NT2/D1 (cell line): ENCODE measurements at places on chromosomes 1 and 21.

DNA sequence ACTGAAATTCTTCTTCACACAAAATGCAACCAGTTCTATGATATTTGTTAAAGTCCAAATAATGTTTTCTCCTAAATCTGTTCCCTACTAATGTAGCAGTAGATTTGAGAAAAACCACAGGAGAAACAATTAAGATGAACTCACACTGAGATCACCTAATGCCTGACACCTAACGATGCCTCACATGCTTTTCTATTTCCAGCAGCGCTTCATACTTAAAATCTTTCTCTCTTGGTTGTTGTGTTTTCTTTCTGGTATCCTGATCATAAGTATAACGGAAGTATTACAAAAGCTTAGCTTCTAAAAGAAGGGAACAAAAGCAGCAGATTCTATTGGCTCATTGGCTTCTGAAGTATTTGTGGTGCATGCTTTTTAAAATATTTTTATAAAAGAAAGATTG lies 267.2 kb upstream of the SGIP1 start:
- no peak for DNase-seq

GRCh38 chr1:22855668-22856606 lies 116.7 kb downstream of the LACTBL1 start:
- DNase-seq, result no peak

DNA sequence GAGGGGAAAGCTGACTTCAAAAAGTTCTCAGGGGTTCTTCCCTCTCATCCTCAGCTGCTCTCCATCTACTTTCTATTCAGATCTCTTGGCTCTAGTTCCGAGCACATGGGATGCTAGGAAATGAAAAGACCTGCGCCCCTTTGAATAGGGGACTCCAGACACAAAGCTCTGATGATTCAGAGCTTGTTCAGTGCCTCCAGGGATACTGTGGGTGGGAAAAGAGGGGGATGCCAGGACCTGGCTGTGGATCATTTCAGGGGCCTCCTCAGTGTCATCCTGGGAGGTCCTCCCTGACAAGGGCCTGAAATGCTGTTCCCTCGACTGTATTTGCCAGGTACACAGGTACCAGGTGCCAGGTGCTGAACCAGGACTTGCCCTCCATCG lies 943 bp upstream of the KIAA0040 start:
- DNase-seq, result no peak

DNA sequence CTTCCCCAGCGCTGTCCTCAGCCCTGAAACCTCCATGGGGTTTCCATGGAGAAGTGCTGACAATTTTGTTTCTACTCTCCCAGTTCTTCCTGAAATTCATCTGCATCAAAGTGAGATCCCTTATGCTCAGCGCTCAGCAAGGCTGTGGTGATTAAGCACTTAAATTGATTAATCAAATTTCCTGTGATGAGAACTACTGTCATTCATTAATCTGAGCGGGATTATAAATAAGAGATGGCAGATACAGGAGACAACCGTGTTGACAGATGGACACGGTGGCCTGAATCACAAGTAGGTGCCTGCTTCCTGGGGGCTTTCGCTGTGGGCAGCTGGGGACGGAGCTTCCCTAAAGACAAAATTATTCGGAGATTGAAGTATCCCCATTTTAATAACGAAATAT lies 329.1 kb upstream of the VAMP3 start:
- DNase-seq, result no peak

GRCh38 chr1:206816390-206817287 lies 44.3 kb upstream of the IL10 start:
- no peak for DNase-seq
